GM23338 (cell line): ENCODE measurements at places on chromosomes 4 and X.

DNA sequence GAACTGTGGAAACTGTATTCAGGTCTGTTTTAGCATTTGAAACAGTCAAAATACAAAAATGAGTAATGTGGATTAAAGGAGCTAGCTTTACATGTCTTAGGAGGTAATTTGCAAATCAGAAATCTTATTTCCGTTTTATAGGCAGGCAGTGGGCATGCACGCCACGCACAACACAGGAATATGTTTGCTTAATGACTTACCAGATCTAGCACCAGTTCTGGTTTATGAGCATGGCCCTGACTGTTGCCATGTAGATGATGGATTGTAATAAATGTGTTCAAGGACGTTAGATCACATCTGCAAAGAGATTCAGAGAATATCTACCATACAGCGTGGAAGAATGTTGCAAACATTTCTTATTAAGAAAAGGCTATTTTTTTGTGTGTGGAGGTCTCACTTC, 344.5 kb upstream of the NR3C2 start:
- no peak for DNase-seq
- H3K27ac ChIP-seq: no peak overlapping the region
- no peaks in the 10 kb centered on the region for H3K36me3 ChIP-seq
- no peak overlapping the region for H3K4me3 ChIP-seq

DNA sequence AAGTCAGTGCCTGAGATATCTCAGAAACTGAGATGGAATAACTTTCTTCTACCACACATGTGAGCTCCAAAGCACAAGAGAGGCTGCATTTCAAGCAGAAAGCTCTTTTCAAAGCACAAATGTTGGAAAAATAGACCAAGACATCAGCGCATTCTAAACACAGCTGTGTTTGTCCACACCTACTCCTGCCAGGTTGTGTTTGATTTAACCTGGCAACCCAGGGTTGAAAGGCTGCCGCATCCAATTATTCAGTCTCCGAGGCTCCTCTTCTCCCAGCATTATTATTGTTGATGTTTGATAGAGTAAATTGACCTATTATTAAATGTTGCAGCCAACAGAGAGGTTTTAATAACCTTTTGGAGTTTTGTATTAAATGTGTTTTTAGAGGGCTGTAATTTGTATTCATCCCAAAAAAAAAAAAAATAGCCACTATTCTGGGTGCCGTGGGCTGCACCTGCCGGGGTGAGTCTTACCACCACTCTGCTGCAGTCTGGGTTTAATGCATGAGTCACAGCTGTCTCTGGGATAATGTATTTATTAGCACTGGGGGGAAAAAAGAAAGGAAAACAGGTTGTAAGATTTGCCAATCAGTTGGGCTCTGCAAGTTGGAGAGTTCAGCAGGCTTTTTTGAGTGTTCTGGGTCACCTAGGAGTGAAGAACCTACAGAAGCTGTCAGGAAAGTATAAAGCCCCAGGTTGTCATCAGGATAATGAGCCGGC, 105.2 kb upstream of the NOCT start:
- no peak overlapping the region for H3K4me3 ChIP-seq
- no peak for DNase-seq
- H3K27me3 ChIP-seq: no peaks in the 10 kb centered on the region

DNA sequence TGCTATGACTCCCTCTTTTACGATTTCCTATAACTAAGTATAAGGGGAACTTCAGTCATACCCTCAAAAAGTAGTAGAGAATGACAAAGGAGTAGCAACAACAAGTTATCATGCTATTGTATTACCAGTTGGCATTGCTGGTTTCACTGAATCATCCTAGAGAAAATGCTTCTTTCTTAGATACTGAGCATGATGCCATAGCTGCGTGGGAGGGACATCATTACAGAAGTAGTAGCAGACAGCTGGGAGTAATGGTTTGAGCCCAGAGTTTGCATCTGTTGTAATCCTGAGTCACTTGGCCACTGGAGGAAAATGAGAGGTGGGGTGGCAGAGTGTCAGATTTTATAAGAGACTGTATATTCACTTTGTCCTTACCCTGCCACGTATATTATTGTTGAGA, 38.6 kb downstream of the MTMR1 start:
- H3K27ac ChIP-seq: no peak overlapping the region
- no peaks in the 10 kb centered on the region for H3K4me1 ChIP-seq
- no peak overlapping the region for H3K4me3 ChIP-seq

DNA sequence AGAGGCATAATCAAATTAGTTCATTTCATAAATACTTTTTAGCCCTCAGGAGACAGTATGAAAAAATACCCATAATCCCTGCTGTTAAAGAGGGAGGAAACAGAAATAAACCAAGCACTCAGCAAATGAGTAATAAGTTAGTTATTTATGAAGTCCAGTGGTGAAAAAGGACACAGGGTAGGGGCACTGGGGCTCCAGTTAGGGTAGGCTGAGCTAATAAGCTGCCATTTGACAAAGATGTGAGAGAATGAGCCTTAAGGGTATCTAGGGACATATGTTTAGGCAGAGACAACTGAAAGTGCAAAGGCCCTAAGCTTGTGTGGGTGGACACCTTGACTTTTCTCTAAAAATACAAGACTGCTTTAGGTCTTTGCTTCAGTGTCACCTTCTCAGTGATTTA, 94.4 kb downstream of the IL15 start:
- no peak overlapping the region for H3K4me3 ChIP-seq
- no peak for DNase-seq
- no peaks in the 10 kb centered on the region for H3K36me3 ChIP-seq
- no peaks in the 10 kb centered on the region for H3K4me1 ChIP-seq
- no peaks in the 10 kb centered on the region for H3K27me3 ChIP-seq
- H3K27ac ChIP-seq: no peak overlapping the region
